H9 (cell line): ENCODE measurements at places on chromosomes 1 and 21.

- DNase-seq: no peak
Measured at GRCh38 chr1:118158924-118159323, 26.1 kb downstream of the SPAG17 start.

- no peak for DNase-seq
Measured at GRCh38 chr1:203368624-203369451, 17.9 kb upstream of the FMOD start.

- DNase-seq: no peak
Measured at GRCh38 chr1:55547405-55547804, 332.2 kb upstream of the USP24 start.

- DNase-seq: no peak
Measured at GRCh38 chr1:75392278-75392677, 218.6 kb downstream of the SLC44A5 start.

DNA sequence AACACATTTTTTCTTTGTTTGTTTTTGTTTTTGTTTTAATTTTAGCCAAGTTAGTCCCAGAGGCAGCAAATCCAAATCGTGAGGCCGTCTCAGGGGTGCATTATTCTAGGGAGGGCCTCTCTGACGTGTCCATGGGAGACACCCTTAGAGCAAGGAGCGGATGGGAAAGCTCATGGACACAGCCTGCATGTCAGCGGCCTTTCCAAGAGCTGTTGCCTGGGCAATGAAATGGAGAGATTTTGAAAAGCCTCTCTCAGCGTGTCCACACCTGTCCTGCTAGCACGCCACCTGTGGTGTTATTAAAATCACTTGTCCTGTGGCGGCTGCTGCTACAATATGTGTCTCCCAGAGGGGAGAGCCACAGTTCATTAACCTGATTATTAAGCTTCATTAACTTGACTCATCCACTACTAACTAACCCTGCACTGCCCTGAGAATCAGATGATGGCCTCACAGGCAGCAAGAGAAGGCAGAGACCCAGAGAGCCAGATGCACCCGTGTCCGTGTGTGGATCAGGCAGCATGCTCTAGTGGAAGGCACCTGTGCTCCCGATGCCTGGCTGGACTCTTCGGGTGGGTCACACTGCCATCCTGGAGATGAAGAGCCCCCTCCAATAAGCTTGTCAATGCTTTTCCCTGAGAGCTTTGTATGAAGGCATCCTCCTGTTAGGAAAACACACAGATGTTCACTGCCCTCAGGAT is 133.3 kb downstream of the PGBD5 start:
- no peak for DNase-seq

- DNase-seq: peak; percentile 25
Measured at GRCh38 chr1:59601041-59601441, 213.7 kb upstream of the HOOK1 start.

GRCh38 chr1:166947398-166948043 is 27.8 kb downstream of the ILDR2 start:
- DNase-seq: peak; percentile 58

DNA sequence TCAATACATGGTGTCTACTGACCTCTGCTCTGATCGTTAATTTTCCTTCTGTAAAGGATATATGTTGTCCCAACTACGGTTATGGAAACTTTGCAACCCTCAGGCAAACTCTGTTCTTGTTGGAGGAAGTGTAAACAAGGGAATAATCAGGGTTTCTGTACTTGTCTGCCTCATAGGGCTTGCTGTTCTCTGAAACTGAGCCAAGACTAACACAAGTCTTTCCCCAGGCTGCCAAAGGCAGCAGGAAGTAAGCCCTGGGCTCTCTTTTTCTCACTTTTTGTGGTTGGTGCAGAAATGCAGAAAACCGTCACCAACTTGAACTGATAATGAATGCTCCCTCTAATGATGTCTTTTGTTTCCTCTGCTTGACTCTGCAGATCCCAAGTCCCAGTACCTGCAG is 7.6 kb downstream of the CYP4X1 start:
- DNase-seq: no peak

- DNase-seq: no peak
Measured at GRCh38 chr1:5389101-5389885, 602.9 kb downstream of the NPHP4 start.
